ENCODE measurements at places on chromosomes 1 and 21.

DNA sequence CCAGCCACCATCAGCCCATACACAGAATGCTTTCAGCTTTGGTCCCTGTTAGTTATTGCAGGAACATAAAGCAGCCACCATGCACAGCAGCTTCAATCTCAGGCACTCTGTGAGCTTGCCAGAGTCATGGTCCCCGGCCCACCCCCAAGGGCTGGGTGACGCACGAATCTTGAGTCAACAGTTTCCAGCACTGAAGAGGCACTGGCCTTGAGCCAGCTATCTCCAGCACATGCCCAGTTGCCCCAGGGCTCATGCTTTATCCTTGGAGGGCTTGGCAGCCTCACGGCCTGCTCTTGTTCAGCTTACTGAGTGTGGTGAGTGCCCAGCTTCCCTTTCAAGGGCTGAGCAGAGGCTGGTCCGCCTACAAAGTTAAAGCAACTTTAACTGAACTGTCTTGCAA lies 200.7 kb upstream of the RAB4A start:
- peak; percentile 92 for DNase-seq

- DNase-seq, result peak; percentile 82
These were observed 1.2 kb downstream of the PIK3C2B start for GRCh38 chr1:204493145-204493983.

GRCh38 chr1:33381977-33382376 lies 48.9 kb downstream of the PHC2 start:
- DNase-seq, result no peak

DNA sequence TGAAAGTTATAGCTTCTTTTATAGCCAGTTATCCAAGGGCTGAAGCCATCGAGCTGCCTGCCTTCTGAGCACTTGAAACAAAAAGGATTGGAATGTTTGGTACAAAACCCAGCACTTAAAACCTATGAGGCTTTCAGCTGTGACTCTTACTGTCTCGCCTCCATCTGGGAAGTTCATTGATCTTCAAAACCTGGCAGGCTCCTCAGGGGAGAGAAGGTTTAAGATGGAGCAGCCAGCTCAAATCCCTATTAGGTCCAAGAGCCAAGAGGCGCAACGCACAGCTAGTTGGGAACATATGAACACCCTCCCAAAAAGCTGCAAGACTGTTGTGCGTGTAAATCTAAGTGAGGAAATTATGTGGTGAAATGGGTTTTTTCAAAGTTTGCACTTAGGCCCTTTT lies 33.4 kb downstream of the BACE2 start:
- DNase-seq, result no peak

DNA sequence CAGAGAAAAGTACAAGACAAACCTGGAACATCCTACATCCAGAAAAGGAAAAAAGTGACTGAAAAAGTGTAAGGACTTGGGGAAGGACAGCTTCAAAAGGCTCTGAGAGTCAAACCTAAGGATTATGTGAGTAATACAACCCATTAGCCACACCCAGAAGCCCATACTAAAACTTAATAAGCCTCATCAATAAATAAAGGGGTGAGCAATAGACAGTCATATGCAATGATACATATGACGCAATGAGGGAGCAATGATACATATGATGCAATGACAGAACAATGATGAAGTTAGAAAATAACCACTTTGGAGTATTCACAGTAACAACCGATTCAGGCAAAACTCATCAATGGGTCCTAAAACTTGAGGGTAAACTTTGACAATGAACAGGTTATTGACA lies 50.1 kb downstream of the BRWD1 start:
- no peak for DNase-seq

DNA sequence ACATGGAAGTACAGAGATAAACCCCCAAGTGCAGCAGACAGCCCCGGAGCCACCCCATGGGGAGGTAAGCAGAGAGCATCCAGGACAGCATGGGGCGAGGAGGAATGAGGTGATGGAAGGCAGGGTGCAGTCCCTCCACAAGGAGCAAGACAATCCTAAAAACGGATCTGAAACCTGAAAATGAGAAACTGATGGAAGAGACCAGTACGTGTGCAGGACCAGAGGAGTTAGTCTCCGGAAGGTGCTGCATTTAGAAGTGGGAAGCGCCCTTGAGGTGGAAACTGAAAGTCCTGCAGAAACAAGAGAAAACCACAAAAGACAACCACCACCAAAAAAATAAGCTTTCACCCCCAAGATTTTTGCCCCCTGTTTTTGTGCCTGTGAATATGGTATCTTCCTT lies 17.4 kb upstream of the DDOST start:
- no peak for DNase-seq

DNA sequence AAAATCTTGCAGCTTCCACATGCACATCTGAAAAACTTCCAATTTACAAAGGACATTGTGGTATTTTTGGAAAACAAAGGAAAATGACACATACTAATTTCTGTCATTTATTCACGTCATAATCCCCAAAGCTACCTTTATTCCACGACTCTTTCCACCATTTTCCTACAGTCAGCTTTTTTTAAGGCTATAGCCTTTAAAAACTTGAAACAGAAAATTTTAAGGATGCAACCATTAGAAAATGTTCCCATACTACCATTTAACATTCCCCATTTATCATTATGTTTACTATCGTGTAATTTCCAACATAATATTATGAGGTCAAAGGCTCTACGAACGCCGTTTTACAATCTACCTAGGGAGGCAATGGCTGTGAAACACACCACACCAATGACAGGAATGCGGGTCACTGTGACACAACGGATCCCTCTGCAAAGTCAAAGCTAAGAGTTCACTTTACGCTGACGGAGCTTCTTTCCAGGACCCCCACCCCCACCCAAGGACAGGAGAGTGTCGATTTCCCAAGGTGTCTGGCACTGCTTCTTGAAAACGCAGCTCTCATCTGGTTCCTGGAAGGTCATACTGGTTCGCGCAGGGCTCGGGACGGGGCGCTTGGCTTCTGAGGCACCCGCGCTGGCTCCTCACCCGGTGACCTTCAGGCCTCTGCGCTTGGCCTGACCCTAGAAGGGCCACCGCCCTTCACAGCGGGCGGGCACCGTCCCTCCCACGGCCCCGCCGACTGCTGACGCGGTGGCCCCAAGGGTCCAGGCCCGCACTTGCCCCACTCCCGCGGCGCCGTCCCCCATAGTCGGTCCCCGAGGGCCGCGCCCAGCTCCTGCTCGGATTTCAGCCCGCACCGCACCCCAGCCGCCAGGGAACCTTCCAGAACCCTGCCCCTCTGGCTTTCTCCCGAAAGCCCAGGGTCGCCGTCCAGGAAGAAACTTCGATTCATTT lies 50.5 kb upstream of the ATF3 start:
- DNase-seq, result no peak

GRCh38 chr1:80293818-80294217 lies 1287.3 kb upstream of the ADGRL4 start:
- no peak for DNase-seq

DNA sequence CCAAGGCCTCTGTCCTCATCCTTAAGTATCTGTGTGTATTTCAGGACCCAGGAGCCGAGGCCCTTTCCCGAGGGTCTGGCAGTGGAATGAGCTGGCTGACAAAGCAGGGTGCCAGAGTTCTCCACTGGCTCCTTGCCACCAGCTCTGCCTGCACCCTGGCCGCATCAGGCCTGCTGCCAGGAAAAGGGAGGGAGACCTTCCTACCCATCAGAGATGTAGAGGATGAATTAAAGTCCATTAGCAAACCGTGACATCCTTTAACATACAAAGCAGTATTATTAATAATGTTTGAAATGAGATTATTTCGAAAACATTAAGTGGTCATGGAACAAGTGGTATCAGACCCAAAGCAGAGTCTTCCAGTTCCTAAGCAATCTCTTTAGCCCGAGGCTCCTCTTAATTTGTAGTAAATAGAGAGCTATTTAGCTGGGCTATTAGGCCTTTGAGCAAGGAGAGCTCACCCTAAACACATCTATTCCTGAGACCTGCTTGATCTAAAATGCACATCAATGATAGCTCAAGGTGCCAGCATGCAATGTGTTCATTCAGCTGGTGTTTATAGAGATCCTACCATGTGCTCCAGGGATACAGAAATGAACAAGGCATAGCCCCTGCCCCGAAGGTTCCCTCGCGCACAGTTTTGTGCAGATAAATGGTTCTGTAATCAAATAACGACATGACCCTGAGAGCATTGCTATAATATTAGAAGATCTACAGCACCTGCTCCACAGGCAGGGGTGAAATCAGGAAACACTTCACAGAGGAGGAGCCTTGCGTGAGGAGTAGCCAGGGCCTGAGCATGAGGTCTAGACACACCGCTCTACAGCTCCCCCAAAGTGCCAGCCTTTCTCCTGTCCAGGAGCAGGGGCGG lies 44.0 kb downstream of the FAM163A start:
- peak; percentile 36 for DNase-seq
